Regular cardiac myocyte (primary cell): ENCODE measurements at places on chromosomes 7 and 10. TPM values are rescaled to one million over a fixed set of nuclear protein-coding genes. Genes with fewer than 3 reads are reported as not detected.

Gene ACHE
- under 0.01 and 0.28 TPM in 2 replicates for total RNA-seq

Gene CXCL12
- 75.3 and 119 TPM in 2 replicates for total RNA-seq

Gene LIPN
- not detected in 2 replicates for total RNA-seq

Gene CRYGN
- 0.56 TPM in 1 of 2 replicates, not detected in the other for total RNA-seq

Gene NUPR2
- total RNA-seq: not detected in 2 replicates

Gene LGI1
- total RNA-seq: not detected in 2 replicates

Gene MMP21
- 0.28 TPM in 1 of 2 replicates, not detected in the other for total RNA-seq

Gene LIPJ
- total RNA-seq: not detected in 2 replicates

Gene C7orf33
- total RNA-seq: not detected in 2 replicates

Gene NPTX2
- total RNA-seq: 2.9 and 5.4 TPM in 2 replicates

Gene ING3
- 11.8 and 16.7 TPM in 2 replicates for total RNA-seq

Gene CDC14C
- total RNA-seq: 0.19 TPM in 1 of 2 replicates, not detected in the other

Gene SLIT1
- under 0.01 TPM in 2 replicates for total RNA-seq

Gene C10orf67
- total RNA-seq: 0.19 TPM in 1 of 2 replicates, not detected in the other

Gene GLI3
- 1.4 and 3.3 TPM in 2 replicates for total RNA-seq

Gene OR6B1
- total RNA-seq: not detected in 2 replicates

Gene VAX1
- not detected in 2 replicates for total RNA-seq

Gene FAM180A
- 3.1 and 21.5 TPM in 2 replicates for total RNA-seq

Gene DRGX
- total RNA-seq: not detected in 2 replicates

Gene LEP
- 8.2 TPM in 1 of 2 replicates, not detected in the other for total RNA-seq
